ENCODE measurements at places on chromosomes 12 and 14.

GRCh38 chr12:28958553-28959195 is 190.4 kb upstream of the FAR2 start:
- no peak for DNase-seq

- DNase-seq, result no peak
Measured at GRCh38 chr14:89486961-89487360, 69.9 kb upstream of the FOXN3 start.

GRCh38 chr12:91058786-91059185 is 962 bp upstream of the KERA start:
- no peak for DNase-seq

GRCh38 chr14:37899365-37899764 is 303.9 kb downstream of the TTC6 start:
- DNase-seq, result no peak

GRCh38 chr12:89783359-89784060 is 74.9 kb upstream of the ATP2B1 start:
- DNase-seq, result no peak

DNA sequence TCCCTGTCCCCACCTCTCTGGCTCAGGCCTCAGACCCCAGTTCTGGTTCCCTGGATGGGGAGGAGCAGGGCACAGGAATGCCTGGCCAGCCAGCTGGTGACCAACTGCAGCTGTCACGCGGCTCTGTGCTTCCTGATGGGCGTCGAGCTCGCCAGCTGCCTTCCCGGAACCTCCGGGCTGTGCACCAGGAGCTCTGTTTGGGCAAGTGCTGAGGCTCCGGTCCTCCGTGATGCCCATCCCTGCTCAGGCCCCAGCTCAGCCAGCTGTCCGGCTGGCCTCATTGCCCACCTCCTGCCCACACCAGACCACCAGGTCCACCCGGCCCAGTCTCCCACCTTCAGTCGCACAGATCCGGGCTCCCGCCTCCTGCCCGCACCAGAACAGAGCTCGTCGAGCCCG is 4.8 kb downstream of the IFFO1 start:
- DNase-seq, result no peak

GRCh38 chr12:68981516-68981915 is 48.5 kb upstream of the CPM start:
- DNase-seq, result no peak

DNA sequence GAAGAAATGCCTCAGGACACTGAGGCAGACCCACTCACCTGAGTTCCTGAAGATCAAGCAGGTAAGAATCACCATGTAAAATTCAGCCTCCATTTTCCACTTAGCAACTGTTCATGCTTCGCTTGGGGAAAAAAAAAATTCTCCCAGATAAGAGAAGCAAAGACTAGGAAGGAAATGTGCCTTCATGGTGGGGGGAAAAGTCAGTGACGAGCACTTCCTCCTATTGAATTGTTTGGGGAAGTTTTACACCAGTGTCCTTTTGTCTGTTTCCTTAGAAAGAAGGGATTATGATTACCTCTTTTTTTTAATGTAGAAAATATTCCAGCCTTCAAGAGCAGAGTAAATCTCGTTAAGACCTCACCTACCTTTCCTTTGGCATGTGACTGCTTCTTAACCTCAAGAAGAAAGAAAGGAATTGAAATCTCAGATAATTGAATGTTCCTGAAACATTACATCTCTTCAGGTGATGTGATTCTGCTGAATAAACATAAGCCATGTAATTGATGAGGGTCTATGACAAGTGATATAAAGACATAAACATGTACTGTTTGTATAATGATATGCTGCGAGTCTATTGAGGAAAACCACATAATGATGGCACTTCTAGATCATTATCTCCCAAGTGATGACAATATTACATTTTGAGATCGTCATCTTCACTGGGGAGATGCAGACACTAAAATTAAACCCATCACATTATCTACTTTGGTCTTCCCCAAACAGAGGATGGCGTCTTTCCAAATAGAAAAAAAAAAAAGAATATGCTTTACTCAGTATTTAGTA is at the start of gene PTPRB:
Gene PTPRB (minus strand): TSS at position 127 of the 783 bp plus-strand sequence. CDS start 34 bp downstream, at position 93.
- DNase-seq, result no peak

- DNase-seq, result no peak
Measured at GRCh38 chr14:35506927-35507326, 27.0 kb upstream of the INSM2 start.

DNA sequence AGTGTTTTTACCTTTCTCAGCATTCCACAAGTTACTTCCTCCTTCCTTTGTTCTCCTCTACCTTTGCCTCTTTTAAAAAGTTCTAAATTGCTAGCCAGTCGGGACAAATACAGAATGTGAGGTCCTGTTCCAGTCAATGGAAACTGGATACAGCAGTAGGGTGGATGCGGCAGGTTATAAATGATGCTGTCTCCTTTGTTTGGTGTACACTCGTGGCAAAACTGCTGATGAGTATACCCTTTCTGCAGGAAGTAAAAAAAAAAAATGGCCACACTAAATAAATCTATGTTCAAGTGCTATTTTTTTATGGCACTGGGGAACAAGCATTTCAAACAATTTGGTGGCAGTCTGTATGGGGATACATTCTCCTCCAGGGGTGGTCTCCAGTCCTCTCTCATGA is 27.5 kb downstream of the KLRK1 start:
- no peak for DNase-seq

GRCh38 chr12:102874819-102875218 is 42.2 kb downstream of the PAH start:
- no peak for DNase-seq

DNA sequence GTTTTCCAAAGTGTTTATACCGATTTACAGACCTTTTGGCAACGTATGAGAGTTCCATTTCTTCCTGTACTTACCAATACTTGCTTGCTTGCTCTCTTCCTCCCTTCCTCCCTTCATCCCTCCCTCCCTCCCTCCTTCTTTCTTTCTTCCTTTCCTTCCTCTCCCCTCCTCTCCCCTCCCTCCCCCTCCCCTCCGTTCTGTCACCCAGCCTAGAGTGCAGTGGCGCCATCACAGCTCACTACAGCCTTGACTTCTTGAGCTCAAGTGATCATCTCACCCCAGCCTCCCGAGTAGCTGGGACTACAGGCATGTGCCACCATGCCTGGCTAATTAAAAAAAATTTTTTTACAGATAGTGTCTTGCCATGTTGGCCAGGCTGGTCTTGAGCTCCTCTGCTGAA is 40.4 kb downstream of the DIP2B start:
- no peak for DNase-seq

DNA sequence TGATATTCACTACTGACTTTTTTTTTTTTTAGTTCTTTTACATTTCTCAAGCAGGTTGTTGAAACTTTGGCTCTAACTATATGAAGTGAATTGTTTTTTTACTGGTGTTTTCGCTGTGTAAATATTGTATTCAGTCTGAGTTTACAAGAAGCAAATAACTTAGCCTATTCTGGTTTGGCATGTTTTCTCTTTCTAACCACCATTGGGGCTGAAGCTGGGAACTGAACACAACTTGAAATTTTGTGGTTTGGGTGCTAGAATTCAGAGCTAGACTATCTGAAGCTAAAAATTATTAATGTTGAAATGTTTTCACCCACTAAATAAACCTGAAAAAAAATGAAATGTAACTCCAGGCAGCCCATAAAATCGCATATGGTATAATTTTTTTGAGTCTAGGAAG is 37.2 kb downstream of the RAD51B start:
- DNase-seq, result no peak

- no peak for DNase-seq
Measured at GRCh38 chr12:15875863-15876262, 6.3 kb upstream of the STRAP start.

DNA sequence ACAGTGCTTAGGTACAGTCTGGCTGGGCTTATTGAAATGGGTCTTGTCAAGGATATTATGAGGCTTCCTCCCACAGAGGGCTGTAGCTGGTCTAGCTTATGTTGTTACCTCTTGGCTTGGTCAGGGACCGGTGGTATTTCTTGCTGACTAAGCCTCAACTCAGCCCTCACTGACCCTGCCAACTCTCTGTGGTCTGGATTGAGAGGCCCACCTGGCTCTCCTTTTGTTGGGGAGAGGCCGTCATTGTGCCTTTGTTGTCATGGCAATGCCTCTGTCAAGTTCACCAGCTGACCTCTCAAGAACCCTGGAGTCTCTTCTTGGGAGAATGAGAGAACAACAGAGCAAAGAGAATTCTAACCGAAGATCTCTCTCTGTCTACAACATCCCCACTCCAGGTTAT is 245.6 kb upstream of the NPAS3 start:
- DNase-seq, result no peak

GRCh38 chr14:48125654-48126053 is 450.2 kb upstream of the MDGA2 start:
- no peak for DNase-seq

- no peak for DNase-seq
Measured at GRCh38 chr12:22169376-22169775, 123.4 kb downstream of the CMAS start.

GRCh38 chr12:7047306-7047705 is 13.2 kb upstream of the C1S start:
- no peak for DNase-seq

DNA sequence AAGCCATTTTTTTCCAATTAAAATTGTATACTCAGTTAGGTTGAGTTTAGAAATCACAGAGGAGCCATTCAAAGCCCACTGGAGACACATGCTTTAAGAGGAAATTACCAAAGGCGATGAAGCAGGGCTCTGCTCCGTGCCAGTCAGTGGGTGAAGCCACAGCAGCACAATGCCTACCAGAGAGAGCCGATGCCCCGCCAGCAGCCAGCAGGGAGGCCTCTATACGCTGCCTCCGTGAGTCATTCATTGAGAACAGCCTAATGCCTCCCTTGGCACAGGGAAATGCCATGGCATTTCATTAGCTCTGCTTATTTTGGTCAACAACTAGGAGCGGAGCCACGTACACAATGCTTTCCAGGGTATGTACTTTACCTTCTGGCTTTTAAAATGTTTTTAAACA is 197.8 kb upstream of the FRMD6 start:
- no peak for DNase-seq

DNA sequence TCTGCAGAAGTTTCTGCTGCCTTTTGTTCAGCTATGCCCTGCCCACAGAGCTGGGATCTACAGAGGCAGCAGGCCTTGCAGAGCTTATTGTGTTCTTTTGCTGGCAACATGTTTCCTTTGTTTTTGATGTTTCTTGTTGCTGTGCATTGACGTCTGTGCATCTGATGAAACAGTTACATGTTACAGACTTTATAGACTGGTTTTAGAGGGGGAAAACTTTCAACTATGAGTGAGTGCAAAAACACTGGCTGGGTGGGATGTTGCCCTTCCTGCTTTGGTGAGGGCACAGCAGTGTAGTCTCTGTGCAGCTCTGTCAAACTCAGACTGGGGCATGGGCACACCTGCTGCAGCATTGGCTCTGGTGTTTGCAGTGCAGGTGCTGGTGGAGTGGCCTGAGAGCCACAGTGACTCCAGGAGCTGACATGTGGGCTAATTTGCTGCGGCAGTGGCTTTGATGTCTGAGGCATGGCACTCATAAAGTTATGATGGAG is 26.9 kb downstream of the CLEC6A start:
- no peak for DNase-seq

DNA sequence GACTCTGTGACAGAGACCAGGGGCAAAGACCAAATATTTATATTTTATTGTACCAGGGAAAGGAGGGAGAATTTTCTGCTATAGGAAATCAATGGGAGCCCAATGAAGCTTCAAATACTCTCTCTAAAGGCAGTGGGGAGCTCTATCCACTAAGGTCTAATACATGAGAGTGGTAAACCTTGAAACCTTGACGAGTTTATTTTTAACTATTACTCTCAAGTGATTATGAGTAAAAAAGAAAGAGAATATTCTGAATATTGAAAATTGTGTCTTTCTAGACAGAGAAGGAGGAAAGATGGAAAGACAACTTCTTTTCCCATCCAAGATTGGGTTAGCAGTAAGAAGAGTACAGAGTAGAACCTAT is 1722.1 kb upstream of the SEL1L start:
- no peak for DNase-seq

DNA sequence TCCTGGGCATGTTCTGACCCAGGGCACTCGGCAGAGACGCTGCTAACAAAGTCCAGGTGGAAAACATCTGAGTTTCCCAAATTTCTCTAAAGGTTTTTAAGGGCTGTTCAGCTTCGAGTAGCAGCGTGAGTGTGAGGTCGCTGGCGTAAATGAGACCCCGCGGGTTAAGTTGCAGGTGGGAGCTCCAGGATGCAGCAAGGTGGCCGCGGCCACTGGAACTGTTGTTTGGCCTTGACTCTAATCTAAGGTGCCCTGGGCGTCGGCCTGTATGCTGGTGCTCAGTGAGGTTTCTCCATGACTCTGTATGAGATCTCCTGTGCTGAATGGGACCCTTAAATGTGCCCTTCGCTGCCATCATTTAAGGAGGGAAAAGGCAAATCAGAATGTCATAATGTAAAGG is 50.7 kb downstream of the ELK3 start:
- no peak for DNase-seq

GRCh38 chr14:67260965-67261364 is 19.7 kb downstream of the PALS1 start:
- no peak for DNase-seq

DNA sequence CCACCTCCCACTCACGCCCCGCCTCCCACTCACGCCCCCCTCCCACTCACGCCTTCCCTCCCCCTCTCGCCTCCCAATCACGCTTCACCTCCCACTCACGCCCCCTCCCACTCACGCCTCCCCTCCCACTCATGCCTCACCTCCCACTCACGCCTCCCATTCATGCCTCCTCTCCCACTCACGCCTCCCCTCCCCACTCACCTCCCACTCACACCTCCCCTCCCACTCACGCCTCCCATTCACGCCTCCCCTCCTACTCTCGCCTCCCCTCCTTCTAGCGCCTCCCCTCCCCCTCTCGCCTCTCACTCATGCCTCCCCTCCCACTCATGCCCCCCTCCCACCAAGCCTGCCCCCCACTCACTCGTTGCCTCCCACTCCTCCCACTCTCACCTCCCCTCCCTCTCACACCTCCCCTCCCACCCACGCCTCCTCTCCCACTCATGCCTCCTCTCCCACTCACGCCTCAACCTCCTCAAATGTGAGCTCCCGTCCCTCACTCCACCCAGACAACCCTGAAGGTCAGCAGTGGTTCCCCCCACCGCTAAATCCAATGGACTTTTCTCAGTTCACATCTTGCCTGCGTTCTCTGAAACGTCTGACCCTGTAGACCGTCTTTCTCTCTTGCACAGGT is 39.8 kb downstream of the TMEM63C start:
- DNase-seq, result no peak

GRCh38 chr14:32372154-32372553 is 43.1 kb downstream of the AKAP6 start:
- DNase-seq, result no peak

DNA sequence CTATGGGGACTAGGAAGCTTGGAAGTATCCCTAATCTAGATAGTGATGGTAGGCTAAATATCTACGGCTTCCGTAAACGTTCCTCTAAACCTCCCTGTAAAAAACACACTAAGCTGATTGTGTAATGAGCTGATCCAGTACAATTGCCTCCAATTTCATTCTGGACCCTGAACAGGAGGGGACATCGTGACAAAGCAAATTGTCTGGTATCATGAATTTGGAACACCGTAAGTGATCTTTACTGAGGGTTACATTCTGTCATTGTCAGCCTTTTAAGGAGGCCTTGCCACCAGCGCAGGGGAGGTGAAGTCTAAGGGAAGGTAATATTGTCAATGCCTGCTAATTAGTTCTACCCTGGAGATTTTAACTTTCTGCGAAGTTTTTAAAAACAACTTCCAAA is 487 bp upstream of the MGST1 start:
- DNase-seq, result no peak

- DNase-seq, result no peak
Measured at GRCh38 chr12:105773471-105773870, 365.3 kb downstream of the NUAK1 start.

Data from activated CD8-positive, alpha-beta memory T cell treated with anti-CD3 and anti-CD28 coated beads for 48 hours (primary cell).